Cerebellar nuclear complex (tissue), 1 donor: ENCODE measurements at places on chromosomes 12 and 14.

DNA sequence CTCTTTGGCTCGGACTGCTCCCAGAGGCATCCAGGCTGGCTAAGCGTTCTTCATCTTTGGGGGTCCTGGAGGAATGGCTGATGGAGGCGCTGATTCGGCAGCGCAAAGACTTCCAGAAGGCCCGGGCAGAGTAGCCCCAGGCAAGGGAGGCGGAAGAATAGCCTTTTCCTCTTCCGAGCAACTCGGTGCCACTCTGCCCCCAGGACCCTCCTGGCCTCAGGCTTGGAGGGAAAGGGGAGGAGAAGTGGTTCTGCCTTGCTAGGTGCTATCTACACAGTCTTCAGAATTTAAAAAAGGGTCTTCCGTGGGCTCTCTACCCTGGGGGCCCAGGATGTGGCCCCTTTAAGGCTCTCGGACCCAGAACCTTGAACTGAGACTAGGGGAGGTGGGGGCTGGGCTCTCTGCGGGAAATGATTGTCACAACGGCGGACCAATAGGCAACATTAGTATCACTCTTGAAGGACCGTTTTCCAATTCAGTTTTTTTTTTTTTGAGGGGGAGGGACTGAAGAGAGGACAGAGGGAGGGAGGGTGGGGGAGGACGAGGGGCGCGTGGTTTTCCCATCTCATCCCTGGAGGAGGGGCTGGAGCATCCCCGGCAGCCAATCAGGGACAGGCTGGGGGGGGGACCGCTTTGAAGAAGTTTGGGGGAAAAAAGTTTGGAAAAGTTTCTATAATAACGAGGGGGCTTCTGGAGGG lies at the start of gene NFATC4:
Gene NFATC4, plus strand, starts transcription at position 671 of the 698 bp plus-strand sequence. CDS start 157 bp downstream, outside the sequence.
- no peak for DNase-seq

- no peak for DNase-seq
Measured at GRCh38 chr14:72075649-72076334, 143.6 kb downstream of the RGS6 start.

GRCh38 chr12:47021298-47021697 lies 58.1 kb upstream of the PCED1B start:
- DNase-seq: no peak

DNA sequence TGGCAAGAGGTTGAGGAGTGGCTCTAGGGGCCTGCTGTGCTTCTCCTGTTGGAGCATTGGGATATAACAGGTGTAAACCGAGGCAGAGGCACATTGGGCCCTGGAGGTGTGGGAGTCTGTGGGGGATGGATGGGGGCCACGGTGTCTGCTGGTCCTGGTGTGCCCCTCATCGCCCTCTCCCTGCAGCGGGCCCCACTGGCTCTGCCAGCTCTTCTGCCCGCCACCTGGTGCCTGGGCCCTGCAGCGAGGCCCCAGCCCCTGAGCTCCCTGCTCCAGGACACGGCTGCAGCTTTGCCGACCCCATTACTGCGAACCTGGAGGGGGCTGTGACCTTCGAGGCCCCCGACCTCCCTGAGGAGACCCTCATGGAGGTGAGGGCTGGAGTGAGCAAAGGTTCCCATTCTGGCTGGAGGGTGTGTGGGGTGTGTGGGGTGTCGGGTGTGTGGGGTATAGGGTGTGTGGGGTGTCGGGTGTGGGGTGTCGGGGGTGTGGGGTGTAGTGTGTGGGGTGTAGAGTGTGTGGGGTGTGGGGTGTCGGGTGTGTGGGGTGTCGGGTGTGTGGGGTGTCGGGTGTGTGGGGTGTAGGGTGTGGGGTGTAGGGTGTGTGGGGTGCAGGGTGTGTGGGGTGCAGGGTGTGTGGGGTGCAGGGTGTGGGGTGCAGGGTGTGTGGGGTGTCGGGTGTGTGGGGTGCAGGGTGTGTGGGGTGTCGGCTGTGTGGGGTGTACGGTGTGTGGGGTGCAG lies 10.6 kb upstream of the PUS1 start:
- no peak for DNase-seq

DNA sequence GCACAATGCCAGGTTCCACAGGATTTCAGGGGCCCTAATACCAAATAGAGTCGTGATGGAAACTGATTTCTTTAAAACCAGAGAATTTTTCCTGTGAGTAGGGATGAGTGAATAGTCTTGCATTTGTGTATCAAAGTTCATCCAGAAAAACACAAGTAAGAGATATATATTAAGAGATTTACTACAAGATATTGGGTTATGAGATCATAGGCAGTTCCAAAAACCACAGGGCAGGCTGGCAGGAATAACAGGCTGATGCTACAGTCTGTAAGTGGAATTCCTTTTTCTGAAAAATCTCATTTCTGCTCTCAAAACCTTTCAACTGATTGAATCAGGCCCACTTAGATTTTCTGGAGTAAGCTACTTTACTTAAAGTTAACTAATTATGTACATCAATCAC lies 1756.2 kb upstream of the SEL1L start:
- DNase-seq: no peak

GRCh38 chr12:80589077-80589476 lies 118.4 kb upstream of the MYF6 start:
- no peak for DNase-seq

DNA sequence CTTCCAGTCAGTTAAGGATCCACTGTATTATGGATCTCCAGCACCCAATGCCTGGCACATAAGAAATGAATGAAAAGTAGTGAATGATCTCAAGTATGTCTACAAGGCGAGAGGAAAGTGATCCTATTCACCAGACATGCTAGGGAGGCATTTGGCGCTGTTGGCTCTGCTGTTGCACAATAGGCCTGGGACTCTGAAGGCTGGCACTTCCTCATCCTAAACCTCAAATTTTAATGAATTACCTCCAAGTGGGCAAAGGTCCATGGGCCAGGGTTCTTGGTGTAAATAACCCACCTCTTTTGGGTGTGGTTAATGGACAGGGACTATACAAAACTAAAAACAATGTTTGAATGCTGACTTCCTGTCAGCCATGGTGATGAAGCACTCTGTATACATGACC lies 173.4 kb upstream of the PZP start:
- DNase-seq: no peak

DNA sequence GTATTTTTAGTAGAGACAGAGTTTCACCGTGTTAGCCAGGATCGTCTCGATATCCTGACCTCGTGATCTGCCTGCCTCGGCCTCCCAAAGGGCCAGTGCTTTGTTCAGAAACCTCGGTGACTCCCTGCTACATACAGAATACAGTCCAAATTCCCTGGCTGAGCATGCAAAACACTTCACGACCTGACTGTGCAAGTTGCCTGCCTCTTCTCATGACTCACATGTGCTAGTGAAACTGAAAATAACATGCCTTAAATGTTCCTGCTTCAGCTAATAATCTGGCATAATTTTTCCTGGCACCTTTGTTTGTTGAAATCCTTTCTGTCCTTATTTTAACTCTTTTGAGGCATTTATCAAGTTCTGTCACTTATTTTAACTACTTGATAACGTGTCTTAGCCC lies 8.2 kb downstream of the DMAC2L start:
- DNase-seq: no peak

GRCh38 chr12:50550530-50551223 lies 45.9 kb downstream of the DIP2B start:
- DNase-seq: no peak

DNA sequence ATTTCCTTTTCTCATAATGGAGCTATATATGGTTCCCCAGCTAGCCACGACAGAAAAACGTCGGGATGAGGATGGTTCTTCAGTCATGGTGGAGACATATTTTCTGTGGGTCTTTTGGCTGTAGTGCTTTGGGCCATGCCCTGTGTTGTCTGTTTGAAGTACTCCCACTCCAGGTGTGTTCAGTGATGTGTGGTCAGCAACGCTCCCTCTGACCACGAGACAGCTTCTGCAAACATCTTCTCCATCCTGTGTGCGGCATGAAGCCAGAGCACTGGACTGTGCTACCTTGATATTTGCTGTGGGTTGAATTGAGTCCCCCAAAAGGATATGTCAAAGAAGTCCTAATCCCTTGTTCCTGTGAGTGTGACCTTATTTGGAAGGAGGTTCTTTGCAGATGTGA lies 931.2 kb downstream of the NRXN3 start:
- no peak for DNase-seq

DNA sequence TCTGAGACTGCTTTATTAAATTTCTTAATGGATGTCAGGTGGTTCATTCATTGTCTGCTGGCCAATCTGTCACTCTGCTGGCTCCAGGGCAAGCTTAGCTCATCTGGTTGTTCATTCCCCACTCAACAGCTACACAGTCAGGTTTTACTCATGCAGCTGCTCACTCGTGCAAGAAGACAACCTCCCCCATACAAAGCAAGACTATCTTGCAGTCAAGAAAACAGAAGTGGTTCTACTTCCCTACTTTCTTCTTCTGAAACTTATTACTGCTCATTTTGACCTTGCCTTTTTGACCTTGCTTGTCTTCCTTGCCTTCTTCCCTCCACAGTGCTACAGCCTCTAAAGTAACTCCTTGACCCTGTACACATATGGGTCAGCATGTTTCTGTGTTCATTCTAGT lies 277.9 kb downstream of the SSPN start:
- DNase-seq: no peak

GRCh38 chr12:110739488-110739887 lies 3.2 kb downstream of the PPP1CC start:
- no peak for DNase-seq

- DNase-seq: no peak
Measured at GRCh38 chr14:53564870-53565269, 391.8 kb downstream of the BMP4 start.

- no peak for DNase-seq
Measured at GRCh38 chr12:96153131-96153725, 40.9 kb upstream of the ELK3 start.

GRCh38 chr12:26746121-26746714 lies 86.8 kb downstream of the ITPR2 start:
- no peak for DNase-seq

DNA sequence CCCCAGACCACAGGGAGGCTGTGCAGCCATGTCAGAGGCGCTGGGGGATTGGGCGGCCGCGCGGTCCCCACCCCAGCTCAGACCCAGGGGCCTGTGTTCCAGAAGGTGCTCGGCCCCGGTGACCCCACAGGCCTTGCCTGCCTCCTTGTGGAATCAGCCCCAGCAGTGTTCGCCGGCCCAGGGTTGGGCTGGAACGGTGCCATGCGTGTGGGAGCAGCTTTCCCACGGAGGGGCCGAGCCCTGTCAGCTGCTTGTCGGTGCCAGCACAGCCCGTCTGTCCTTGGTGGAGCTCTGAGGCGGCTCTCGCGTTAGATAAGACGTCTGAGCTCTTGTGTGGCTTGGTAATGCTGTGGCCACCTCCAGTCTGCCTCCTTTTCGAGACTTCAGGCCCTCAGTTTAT lies 8.5 kb downstream of the ZFYVE21 start:
- DNase-seq: no peak

GRCh38 chr14:87813686-87814085 lies 179.3 kb downstream of the GALC start:
- no peak for DNase-seq

- no peak for DNase-seq
Measured at GRCh38 chr12:98894412-98895085, 249.5 kb downstream of the APAF1 start.

DNA sequence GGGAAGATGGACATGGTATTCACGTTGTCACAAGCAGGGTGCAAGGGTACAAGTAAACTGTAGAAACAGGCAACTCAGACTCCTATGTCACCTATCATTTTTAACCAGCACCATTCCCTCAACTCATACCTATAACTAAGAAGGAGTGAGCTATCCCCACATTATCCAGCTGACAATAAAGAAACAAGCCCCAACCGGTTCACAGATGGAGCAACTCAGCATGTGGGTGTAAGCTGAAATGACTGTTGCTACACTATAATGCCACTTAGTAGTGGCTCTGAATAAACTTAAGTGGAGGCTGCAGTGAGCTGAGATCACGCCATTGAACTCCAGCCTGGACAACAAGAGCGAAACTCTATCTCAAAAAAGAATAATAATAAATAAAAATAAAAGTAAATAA lies 829.5 kb upstream of the MDGA2 start:
- no peak for DNase-seq

DNA sequence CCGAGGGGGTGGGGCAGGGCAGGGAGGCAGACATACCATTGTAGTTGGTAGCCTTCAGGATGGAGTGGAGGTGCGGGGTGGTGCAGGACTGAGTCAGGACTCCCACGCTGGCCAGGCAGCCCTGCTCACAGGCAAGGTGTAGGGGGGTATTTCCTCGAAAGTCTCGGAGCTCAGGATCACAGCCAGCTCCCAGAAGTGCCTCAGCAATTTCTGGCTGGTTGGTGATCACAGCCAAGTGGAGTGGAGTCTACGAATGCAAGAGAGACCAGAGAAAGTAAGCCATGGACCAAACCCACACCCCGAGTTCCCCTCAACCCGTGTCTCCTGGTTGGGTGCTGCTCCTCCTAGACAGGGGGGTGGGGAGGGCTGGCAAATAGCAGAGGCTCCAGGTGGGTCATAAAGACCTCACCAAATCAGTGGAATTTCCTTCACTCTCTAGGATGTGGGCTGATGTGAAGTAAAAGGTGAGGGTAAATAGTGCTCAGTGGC lies 1.4 kb downstream of the NFKBIA start:
- no peak for DNase-seq

- no peak for DNase-seq
Measured at GRCh38 chr14:103313704-103314103, 20.3 kb upstream of the EIF5 start.

GRCh38 chr12:130925666-130926015 lies 28.1 kb upstream of the ADGRD1 start:
- DNase-seq: no peak

GRCh38 chr14:87497301-87497700 lies 495.7 kb downstream of the GALC start:
- no peak for DNase-seq

DNA sequence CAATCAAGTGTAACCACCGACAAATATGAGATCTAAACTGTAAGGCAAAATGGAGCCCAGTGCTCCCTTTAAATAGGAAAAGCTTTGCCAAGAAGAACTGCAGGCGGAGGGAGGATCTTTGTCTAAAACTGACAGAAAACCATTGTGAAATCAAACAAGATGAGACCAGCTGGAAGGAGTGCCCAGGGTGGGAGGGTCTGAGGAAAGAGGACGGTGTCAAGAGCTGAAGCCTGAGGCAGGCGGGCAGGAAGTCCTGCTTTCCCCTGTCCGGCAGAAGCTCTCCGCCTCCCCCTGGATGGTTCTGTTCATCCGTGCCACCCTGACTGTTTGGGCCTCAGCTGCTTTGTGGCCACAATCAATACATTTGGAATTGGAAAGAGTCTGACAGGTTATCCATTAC lies 37.5 kb downstream of the CDC42BPB start:
- DNase-seq: no peak
